ENCODE measurements at places on chromosomes 7 and 10.
A peak's percentile ranks its signal among the peaks of the same experiment; 100 is the strongest.

DNA sequence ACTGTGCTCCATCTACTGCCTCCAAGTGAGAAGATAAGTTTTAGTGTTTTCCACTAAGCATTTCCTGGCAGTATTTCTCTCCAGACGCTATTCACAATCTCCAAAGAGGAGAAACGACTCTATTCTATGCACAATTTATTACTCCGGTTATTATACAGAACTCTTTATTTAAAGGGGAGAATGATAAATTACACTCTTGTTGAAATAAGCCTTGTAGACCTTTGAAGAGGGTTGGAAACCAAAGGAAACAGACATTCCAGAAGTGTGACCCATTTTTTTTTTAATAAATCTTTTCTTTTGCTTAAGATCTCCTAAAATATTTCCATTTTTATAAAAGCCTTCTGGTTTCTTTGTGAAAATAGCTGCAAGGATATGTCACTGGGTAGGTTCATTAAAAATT, 76.1 kb upstream of the HDAC9 start:
- DNase-seq = no peak

DNA sequence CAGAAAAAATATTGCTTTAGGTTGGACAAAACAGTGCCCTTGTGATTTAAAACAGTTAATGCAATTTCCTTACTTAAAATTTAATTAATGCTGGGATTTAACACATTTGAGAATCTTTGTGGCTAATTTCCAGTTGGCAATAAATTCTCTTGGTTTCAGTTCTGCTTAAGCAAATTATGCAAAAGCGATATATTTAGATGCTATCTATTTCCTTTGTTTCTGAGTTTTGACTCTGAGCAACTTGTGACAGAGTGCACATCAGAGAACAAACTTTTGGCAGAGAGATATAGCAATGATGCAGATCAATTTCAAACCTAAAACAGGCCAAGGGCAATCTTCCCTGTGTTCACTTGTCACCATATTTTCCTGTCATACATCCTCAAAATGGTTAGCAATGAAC, 933.6 kb upstream of the ZWINT start:
- no peak for DNase-seq

- no peak for DNase-seq
Observed at GRCh38 chr7:88090240-88090639, 129.6 kb downstream of the SRI start.

- no peak for DNase-seq
Observed at GRCh38 chr10:124086787-124087671, 6.4 kb downstream of the CHST15 start.

DNA sequence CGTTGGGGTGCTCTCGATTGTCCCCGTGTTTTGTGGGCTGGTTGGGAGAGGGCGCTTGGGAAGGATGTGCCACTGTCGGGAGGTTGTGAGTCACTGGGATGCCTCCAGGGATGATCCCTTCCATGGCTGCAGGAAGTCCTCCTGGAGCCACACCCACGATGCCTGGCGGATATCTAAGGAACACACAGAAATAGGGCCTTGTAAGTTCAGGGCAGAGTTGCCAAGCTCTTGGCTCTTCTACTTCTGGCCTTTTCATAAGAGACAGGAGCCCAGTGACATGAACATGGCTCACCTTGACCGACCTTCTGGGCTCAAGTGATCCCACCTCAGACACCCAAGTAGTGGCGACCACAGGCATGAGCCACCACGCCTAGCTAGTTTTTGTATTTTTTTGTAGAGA, 47.6 kb downstream of the ZRANB1 start:
- no peak for DNase-seq

DNA sequence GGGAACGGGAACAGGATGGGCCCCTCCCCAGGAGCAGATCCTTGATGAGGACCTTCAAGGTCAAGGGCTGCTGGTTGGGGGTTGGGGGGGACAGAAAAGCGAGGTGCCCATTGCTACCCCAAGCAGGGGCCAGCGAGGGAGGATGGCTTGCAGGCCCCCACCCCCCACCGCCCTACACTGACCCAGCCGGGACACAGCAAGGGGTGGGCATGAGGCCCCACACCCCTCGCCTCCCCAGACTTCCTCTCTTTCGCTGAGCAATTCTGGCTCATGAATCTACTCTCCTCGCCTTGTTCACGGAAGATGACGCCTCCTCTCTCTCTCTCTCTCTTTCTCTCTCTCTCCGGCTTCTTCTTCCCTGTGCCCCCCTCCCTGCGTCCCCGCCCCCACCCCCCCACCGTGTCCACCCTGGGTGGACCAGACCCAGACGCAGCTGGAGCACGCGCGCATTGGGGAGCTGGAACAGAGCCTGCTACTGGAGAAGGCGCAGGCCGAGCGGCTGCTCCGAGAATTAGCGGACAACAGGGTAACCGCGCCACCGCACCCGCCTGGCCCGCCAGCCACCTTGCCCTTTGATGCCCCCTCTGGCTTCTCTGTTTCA, 81.1 kb upstream of the GTF2IRD1 start:
- DNase-seq = no peak

DNA sequence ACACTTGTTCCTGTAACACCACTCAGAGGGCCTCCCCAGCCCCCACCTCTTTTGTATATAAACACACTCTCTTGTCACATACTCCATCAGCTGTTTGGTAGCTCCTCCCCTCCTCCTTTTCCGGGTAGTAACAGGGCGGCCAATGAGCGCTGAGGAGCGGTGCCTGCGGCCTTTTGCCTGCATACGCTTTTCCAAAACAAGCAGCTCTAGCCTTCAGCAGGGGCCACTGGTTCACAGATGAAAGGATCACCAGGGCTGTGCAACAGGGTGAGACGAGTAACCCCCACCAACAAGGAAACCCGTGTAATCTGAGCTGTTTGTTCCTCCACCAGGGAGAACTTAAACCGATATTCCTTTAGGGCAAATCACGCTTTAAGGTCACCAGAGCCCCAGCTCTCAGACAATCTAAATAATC, 3.9 kb downstream of the UBE2H start:
- DNase-seq = peak; percentile 81

- DNase-seq = no peak
Observed at GRCh38 chr7:151890355-151891004, 13.6 kb upstream of the PRKAG2 start.

- no peak for DNase-seq
Observed at GRCh38 chr10:81953420-81953819, 78.4 kb downstream of the NRG3 start.

DNA sequence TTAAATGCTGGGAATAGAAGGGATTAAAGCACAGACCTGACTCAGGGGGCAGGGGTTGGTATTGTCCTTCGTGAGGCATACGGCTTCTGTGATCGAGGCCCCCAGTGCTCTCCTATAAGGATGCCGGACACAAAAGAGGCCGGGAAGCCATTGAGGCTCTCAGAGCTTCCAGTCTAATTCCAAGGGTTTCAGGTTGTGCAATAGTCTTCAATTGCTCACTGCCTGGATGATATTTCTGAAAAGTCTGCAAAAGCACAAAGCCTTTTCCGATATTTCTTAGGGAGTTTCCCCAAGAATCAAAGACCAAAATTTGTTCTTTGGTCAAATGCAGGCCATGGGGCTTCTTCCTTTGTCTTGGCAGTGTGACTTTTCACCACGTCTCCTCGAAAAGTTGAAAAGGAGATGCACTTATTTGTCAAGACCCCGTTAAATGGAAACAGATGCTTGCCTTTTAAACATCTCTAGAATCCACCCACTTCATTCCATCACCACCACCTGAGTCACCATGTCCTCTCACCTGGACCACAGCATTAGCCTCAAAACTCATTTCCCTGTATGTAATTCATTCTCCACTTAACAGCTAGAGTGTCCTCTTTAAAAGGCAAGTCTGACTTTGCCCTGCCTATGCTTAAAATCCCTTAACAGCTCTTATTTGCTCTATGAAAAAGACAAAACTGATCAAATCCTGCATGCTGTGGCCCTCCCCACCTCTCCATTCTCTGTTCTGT, 134.8 kb upstream of the NAMPT start:
- peak; percentile 50 for DNase-seq

DNA sequence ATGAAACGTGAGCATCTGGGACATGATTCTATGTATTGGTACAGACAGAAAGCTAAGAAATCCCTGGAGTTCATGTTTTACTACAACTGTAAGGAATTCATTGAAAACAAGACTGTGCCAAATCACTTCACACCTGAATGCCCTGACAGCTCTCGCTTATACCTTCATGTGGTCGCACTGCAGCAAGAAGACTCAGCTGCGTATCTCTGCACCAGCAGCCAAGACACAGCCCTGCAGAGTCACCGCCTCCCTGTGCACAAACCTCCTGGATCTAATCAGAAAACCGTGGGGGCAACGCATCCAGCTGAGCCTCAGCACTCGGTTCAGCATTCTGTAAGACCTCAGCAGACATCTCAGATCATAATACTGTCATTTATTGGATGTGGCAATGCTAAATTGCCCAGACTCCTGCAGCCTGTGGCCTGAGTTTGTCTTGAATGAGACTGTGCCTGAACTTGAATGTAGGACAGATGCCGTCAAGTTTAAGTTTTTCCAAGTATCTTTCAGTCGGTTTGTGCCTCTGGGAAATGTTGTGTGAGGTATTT, 41.5 kb upstream of the PRSS58 start:
- DNase-seq = no peak

DNA sequence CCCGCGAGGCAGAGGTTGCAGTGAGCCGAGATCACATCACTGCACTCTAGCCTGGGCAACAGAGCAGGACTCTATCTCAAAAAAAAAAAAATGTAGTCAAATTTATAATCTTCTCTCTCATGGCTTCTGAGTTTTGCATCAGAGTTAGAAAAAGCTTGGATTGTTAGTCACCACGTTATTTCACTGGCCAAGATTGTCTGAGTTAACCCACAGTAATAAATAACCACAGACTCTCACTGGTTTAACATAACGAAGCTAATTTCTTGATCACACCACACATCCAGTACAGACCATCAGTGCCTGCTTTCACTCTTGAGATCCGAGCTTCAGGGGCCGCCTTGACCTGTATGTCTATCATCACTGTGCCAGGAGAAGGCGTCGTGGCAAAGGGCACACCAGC, 116.8 kb upstream of the JCAD start:
- DNase-seq = no peak

DNA sequence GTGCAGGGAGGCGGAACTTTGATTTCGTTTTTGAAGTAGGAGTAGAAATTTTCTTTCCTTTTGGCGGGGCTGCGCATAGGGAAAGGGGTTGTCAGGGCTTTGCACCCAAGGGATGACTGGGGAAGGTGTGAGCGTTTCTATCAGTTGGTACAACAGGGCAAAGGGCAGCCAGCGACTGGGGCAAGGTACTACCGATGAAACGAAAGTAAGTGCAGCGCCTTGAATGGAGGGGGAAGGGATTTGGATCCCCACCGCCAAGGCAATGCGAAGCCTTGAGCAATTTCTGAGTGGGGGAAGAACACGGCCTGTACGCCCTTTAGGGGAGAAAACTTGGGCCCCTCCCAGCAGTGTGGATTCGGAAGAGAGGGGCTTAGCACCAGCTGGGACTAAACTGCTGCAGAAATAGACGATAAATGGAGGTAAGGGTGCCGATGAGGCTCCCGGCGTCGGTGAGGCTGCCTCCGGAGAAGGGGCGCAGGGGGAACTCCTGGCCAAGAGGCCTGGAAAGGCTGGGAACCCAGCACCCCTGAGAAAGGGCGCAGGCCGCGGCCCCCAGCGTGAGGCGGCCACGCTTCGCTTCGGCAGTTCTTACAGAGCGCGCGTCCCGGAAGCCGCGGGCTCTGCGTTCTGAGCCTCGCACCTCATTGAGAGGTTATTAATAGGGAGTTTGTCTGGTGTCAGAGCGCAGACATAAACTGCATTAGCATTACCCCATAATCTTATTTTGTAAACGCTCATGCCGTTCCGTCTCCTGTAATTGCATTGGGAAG, 10.0 kb upstream of the TLX1 start:
- DNase-seq = peak; percentile 22

- no peak for DNase-seq
Observed at GRCh38 chr10:15672469-15672868, 47.3 kb downstream of the ITGA8 start.

- DNase-seq = no peak
Observed at GRCh38 chr10:86592413-86592812, 61.9 kb upstream of the OPN4 start.

DNA sequence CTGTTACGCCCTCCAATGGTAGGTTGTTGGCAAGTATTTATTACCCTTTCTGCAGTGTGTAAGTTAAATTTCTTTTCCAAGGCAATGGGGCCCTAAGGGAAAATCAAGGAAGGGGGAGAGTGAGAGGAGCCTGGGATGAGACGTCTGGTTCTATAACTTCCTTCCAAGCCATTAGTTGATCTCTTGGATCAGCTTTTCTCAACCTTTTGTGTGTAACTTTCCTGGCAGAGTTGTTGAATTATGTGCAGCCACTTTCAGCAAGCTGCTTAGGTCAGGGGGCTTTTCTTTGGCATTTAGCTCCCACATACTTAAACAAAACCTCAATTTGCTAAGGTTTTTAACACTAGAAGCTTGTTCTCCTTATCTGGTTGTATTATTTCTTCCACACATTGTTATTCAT, 127.1 kb downstream of the NXPH1 start:
- DNase-seq = no peak

DNA sequence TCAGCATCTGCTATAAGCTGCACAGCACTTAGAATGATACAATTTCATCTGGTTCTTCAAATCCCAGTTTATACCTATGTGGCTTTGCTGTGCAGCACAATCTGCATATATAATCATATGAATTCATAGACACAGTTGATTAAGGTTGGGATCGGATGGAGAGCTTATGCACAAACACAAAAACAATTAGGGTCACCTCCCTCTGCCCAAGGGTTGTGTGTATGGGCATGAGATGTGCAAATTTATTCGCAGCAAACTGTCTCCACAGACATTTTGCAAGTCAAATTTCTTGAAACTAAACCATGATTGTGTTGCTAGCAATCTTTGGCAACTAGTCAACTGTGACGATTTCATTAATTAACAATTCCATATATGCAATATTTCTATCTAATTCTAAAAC, 955.7 kb downstream of the SORCS3 start:
- DNase-seq = no peak

GRCh38 chr10:86117051-86117450, 249.5 kb downstream of the GRID1 start:
- no peak for DNase-seq

- no peak for DNase-seq
Observed at GRCh38 chr10:6840201-6840691, 260.2 kb upstream of the PRKCQ start.

GRCh38 chr10:688312-689120, 952 bp downstream of the DIP2C start:
- no peak for DNase-seq

DNA sequence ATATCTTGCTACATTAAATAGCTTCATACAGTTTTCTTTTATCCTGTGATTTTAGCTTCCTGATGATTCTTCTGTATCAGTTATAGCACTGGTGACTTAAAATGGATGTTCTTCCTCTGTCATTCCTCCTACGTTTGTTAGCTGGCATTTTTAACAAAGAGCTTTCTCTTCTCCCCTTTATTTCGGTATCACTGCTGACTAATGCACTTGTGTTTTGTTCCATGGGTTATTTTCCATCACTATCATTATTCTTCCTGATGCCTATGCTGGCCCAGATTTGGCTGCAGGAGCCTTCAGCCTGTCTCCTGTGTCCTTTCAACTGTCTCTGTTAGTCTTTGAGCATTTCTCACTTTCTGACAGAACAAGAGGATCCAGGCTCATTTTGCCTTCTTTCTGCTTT, 13.1 kb downstream of the BMS1 start:
- no peak for DNase-seq

GRCh38 chr7:20435305-20435704, 104.6 kb downstream of the ITGB8 start:
- DNase-seq = no peak

- peak; percentile 80 for DNase-seq
Observed at GRCh38 chr7:47937065-47937687, 11.1 kb downstream of the PKD1L1 start.

Measured in activated CD4-positive, alpha-beta T cell treated with anti-CD3 and anti-CD28 coated beads, Interleukin-2, Interleukin-4, amounts not matched to agents 100 ng/mL and 50 ng/mL, durations not matched to agents 16 hours and 8 hours (primary cell).